Activated T-cell treated with anti-CD3 and anti-CD28 coated beads, Interleukin-2, amount 50 U/mL, for 72 hours (primary cell): ENCODE measurements at places on chromosomes 13 and 19. TPM values are rescaled to one million over a fixed set of nuclear protein-coding genes. Genes with fewer than 3 reads are reported as not detected.

KCTD15 gene
- 7.3 TPM for total RNA-seq

ANGPTL8 gene
- total RNA-seq = not detected

TPTE2 gene
- total RNA-seq = 0.22 TPM

CACNG6 gene
- total RNA-seq = not detected

KLK5 gene
- total RNA-seq = not detected
